Stimulated activated CD4-positive, alpha-beta T cell treated with anti-CD3 and anti-CD28 coated beads, TNF-alpha, amount 100 ng/mL, for 24 hours (primary cell): ENCODE measurements at places on chromosomes 4 and X.

DNA sequence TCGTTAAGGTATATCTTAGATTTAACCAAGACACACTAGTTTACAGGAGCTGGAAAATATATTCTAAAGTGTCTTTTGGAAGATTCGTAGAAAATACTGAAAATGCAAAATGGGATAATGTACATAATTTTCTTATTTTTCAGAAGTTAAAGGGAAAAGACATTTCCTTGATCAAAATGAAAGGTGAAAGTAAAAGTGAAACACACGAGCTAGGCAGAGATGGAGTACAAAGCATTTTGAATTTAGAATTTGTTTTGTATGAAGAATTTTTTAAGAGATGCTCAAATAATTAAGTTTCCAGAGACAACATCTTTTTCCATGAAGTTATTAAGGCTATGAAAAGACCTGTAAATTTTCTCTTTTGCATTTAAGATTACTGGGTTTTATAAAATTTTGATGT lies 2192.6 kb upstream of the AGA start:
- no peak for DNase-seq

GRCh38 chr4:35835893-35836292 lies 408.4 kb downstream of the ARAP2 start:
- DNase-seq, result no peak

DNA sequence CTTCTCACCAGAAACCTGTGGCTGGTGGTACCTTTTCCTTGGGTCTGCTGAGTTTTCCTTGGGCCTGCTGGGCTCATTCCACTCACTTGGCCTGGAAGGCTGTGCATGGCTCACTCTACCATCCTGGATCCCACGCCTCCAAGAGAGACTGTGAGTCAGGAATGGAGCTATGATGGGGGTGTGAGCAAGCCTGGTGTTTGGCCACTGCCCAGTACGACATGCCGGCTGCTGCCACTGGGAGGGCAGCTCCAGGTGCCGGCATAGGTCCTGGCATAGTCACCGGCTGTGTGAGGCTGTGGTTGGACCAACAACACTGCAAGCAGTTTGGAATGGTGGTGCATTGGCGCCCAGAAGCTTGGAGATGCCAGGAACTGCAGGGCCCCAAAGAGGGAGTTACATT lies 721.7 kb downstream of the PCDH18 start:
- no peak for DNase-seq

GRCh38 chrX:54281676-54282075 lies 76.2 kb downstream of the WNK3 start:
- DNase-seq, result no peak

DNA sequence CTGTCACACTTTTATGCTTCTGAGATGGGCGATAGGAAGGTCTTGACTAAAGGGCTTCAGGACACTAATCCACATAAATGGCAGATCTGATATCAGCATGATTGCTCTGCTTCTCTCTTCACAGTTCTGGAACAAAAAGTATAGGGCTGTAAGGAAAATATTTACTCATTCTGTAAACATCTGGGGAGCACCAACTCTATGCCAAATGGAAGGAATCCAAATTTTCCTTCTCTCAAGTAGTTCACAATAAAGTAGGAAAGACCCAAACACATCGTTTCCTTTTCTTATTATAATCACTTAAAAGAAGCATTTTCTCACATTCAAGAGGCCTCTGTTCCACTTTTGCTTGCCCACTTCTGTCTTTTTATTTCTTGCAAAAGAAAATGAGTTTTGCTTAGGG lies 45.9 kb upstream of the F9 start:
- no peak for DNase-seq

GRCh38 chrX:24668111-24668510 lies 21.0 kb upstream of the PCYT1B start:
- DNase-seq, result no peak

DNA sequence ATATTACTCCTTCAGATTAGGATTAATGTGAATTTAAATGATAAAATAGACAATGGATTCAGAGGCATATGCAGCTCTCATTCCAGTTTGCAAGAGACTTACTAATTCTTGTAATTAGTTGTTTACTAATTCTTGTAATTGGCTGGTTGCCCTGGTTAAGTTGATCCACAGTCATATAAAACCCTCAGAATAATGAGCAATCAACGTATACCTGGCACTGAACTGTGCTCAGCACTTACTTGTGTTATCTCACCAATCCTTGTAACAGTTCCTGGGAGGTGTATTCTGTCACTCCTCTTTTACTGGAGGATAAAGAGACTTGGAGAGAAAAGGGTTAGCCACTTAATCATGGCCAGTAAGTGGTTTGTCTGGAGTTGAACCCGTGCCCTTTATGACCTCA lies 10.5 kb downstream of the HERC5 start:
- no peak for DNase-seq

- DNase-seq, result no peak
Measured at GRCh38 chrX:109487640-109488039, 5.8 kb upstream of the GUCY2F start.

- no peak for DNase-seq
Measured at GRCh38 chr4:163922302-163922701, 427.8 kb downstream of the TMA16 start.

DNA sequence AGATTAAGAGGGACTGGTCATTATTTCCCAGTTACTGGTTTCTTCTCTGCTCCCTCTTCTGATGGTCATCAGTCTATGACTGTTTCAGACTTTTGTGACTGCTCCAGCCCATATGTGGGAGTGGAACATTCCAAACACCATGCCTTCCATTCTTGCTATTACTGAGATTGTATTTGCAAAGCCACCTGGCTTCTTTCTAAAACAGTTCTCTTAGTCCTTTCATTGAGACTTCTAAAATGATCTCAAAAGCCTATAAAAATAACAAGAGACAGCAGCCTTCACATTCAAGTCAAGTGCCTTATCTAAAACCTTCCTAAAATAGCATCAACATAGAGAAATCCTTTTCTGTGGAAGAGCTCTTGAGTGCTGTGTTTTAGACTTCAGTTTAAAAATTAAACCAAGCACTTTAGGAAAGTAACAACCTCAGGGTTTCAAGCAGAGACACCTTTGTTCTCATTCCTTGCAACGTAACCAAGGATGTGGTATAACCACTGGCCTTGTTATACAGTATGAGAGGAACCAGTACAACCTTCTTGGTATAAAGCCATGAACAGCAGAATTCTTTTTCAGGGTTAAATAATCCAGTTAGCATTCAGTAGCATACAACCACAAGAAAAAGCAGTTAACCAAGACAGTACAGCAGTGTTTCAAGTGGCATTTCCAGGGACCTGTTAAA lies 97.1 kb downstream of the NFKB1 start:
- no peak for DNase-seq

- no peak for DNase-seq
Measured at GRCh38 chr4:85792376-85793232, 317.7 kb downstream of the ARHGAP24 start.

GRCh38 chr4:96974295-96974694 lies 1134.4 kb downstream of the PDHA2 start:
- no peak for DNase-seq

GRCh38 chrX:123157586-123157985 lies 26.5 kb upstream of the GRIA3 start:
- no peak for DNase-seq

DNA sequence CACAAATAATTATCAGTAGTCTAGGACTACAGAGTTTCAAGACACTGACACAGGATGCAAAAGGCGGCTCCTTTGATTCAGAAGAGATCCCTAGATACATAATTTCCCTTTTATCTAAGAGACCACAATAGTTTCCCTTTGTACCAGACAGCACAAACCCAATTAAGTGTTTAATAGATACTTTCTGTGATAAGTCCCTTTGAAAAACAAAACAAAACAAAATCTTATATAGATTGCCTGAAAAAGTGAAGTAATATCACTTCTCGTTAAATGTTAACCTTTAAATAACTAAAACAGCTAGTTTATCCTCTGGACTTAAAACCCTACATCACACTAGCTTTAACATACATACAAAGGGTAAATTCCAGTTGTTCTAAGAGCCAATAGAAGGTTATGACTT lies 49.9 kb downstream of the APBB2 start:
- DNase-seq, result no peak

DNA sequence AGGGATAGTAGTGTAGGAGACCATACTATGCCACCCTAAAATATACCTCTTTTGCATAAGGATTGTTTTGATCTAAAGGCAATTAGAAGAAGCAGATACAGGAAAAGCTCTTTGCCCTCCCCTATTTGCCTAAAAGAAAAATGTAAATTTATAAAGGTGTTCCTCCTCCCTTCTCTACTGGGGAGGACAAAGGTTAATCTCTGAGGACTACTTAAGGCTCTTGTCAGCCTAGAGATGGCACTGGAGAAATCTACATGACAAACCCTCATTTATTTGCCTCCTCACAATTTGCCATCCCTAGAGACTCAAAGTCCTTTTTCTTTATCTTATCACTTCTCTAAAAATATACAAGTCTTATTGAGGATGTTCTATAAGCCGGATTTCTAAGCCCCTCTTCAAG lies 1021.8 kb downstream of the STPG2 start:
- no peak for DNase-seq

DNA sequence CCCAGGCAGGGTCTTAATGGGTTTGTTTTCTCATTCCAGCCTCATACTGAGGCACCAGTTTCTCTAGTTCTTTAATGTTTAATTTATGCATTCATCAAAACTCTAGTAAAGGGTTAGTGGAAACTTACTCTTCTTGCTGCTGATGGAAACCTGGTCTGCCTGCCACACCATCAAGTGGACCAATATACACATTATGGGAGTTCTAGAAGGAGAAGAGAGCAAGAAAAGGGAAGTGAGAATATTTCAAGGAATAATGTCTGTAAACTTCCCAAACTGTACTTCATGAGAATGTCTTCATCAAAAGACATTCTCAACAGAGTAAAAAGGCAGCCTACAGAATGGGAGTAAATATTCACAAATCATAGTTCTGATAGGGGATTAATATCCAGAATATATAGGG lies 20.9 kb upstream of the DHX15 start:
- DNase-seq, result no peak

DNA sequence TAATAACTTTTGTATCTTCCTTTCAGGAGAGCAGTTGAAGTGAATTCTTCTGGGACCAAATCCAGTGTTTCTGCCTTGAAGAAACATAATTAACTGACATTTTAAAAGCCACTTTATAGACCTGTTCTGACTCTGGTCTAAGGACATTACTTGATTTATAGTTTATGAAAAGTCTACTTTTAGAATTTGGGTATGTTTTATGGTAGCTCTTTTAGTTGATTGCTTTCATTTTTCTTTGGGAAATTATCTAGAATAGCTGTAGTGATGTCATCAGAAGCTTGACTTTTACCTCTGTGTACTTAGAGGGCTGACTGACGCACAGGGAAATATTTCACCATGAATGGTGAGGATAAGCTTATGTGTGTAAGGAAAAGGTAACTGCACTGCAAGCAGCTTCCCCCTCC lies 131.8 kb upstream of the LIMCH1 start:
- no peak for DNase-seq

DNA sequence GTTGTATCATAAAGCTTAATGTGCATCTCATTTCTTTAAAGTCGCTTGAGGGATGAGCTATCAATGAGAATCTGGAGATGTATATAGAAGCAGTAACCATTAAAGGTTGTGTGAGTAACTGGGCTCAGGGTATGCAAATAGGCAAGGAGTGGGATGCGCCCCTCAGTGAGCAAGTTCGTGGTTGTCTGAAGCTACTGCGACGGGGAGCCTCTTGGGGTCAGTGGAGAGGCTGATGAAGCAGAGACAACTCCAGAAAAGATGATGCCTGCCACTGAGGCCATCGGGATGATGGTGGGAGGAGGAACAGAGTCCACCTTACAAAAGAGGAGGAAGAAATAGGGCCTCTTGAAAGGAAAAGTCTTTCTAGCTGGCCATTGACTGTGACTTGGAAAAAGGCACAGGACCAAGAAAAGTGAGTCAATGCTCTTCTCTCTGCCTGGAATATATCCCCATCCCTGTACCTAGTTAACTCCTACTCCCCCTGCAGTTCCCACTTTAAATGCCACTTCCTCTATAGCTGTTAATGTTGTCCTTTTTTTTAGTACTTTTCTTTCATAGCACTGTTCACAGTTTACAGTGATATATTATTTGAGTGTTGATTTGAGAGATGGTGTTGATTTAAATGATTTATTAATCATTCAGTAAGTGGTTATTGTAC lies 51.4 kb upstream of the LSM6 start:
- DNase-seq, result no peak

GRCh38 chr4:185437809-185438208 lies 12.0 kb upstream of the UFSP2 start:
- DNase-seq, result no peak

DNA sequence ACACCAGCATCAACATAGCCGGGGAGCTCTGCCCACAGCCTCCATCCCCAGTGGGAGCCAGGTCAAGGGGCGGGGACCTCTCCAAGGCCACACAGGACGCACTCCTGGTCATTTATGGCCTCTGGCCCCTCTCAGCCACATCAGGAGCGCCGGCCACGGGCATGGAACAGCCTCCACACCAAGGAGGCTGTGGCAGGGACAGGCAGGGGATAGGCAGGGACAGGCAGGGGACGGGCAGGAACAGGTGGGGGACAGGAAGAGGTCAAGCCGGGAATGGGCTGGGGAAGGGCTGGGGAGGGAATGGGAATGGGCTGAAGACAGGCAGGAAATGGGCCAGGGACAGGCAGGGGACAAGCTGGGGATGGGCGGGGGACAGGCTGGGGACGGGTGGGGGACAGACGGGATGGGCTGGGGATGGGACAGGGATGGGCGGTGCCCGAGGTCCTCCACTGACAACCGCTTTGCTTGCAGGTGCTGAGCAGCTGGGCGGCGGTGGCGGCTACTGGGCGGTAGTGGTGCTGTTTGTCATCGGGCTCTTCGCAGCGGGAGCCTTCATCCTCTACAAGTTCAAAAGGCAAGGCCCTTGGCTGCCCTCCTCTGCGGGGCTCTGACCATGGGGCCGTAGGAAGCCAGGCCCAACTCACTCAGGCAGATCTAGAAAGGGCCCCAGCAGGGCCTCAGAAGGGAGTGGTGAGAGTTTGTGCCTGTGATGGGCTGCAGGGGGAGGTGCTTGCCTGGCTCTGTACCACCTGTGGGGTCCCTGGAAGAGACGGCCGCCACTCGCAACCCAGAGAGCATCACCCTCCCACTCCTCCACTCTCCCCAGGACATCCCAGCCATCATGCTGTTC lies 205.6 kb downstream of the AFAP1 start:
- DNase-seq, result no peak

DNA sequence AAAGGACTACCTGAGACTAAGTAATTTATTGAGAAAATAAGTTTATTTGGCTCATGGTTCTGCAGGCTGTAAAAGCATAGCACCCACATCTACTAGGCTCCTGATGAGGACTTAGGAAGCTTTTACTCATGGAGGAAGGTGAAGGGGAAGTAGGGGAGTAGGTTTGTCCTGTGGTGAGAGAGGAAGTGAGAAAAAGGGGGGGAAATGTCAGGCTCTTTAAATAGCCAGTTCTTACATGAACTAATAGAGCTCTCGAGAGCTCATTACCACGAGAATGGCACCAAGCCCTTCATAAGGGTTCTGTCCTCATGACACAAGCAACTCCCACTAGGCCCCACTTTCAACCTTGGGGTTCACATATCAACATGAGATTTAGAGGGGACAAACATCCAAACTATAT lies 125.5 kb upstream of the NRK start:
- DNase-seq, result no peak

GRCh38 chr4:186192066-186192612 lies 772 bp downstream of the CYP4V2 start:
- DNase-seq, result no peak
